ENCODE measurements at places on chromosomes 4 and X.

- no peak for DNase-seq
These were observed 246.0 kb upstream of the HHIP start for GRCh38 chr4:144399927-144400326.

- DNase-seq: no peak
These were observed 1194.6 kb downstream of the ADGRL3 start for GRCh38 chr4:62394766-62395165.

- no peak for DNase-seq
These were observed 9.4 kb downstream of the KLF3 start for GRCh38 chr4:38673130-38673978.

DNA sequence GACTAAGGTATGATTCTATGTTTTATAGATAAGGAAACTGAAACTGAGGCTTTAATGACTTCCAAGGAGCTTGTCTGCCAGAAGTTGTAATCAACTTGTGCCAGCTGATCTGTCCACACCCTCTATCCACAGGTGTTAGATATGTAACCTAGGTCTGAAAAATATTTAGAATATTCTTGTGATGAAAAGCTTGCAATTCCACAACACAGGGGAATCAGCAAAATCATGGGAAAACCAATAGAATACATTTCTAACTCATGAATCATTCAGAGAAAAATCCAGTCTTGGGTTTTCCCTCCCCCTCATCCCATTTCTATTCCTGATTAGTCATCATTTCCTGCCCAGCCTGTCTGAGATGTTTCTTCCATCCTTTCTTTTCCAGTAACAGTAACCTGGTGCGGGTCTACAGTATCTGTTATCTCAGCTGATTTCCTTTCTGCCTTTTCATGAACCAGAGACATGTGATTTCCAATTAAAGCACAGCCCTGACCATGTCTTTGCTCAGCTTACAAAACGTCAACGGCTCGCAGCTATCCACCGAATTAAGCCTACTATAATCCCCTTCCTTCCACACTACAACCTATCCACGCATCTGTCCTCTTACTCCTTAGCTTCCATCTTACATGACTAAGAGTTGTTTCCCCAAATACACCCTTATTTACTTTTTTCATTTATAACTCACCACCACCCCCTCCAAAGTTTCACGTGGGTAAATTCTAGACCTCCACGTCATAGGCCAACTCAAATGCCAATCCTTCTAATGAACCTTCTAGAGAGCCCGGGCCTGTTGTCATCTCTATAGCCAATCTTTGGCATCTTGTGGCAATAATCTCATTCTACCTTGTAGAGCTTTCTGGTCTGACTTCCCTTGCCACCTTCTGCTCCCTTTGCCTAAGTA is 961 bp upstream of the NOCT start:
- no peak for DNase-seq

- DNase-seq: no peak
These were observed 58.7 kb downstream of the TLL1 start for GRCh38 chr4:165931741-165932140.

DNA sequence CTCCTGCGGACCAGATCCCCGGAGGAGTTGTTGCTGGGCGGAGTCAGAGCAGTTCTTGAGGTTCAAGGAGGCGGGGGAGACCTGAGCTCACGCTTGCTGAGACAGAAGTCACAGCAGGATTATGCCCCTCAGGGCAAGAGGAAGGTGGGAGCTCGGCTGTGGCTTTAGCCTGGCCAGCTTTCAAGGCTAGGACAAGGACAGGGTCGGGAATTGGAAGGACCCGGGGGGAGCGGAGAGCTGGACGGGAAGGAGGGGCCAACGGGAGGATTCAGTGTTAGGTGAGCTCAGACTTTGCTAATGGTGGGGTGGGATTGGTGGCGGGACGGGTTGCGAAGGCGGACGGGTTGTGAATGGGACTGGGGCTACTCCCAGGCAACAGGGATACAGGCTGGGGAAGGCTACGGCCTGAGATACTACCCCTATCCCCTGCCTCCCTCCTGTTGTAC is at the start of gene RIBC1:
Gene RIBC1 (plus strand): TSS at position 13 of the 446 bp plus-strand sequence. CDS start 3,404 bp downstream, outside the sequence.
- DNase-seq: no peak

DNA sequence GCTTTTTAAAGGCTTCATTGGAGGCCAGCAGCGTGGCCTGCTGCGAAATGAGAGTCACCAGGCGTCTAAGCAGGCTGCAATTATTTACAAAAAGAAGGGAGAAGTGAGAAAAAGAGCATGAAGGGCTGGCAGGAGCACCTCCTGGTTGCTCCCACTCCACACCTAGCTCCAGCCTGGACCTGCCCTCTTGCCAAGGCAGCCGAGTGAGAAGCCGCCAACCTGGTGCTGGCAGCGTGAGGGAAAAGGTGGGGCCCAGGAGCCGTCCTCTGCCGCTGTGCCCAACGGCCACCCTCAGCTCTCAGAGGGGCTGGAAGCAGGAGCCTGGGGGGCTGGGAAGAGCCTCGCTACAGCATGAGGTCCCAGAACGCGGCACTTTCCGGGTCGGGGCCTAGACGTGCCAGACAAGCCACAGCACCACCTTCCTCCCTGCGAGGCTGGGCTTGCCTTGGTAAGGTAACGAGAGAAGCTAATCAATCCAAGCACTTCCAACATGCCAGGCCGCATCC is 16.3 kb downstream of the SLC6A8 start:
- no peak for DNase-seq

- no peak for DNase-seq
These were observed 46.0 kb upstream of the TMEM184C start for GRCh38 chr4:147571036-147571770.

- no peak for DNase-seq
These were observed 165.8 kb upstream of the CYSLTR1 start for GRCh38 chrX:78493180-78493579.

- DNase-seq: no peak
These were observed 160.3 kb downstream of the EMCN start for GRCh38 chr4:100357542-100357941.

DNA sequence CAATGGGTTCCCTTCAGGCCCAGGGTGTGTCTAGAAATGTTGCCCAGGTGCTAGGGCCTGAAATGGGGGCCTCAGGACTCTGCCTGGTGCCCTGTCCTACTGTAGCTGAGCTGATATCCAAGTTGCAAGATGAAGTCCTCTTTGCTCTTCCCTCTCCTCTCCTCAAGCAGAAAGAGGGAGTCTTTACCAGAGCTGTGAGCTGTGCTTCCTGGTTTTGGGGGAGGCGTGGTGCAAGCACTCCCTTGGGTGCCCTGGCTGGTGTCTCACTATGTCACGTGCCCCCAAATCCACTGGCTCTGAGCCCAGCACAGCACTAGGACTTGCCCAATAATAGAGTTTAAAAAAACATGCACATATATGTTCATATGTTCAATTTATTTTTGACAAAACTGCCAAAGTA is 29.3 kb upstream of the CT47A1 start:
- no peak for DNase-seq

GRCh38 chr4:7132730-7133582 is 59.4 kb upstream of the SORCS2 start:
- DNase-seq: no peak

DNA sequence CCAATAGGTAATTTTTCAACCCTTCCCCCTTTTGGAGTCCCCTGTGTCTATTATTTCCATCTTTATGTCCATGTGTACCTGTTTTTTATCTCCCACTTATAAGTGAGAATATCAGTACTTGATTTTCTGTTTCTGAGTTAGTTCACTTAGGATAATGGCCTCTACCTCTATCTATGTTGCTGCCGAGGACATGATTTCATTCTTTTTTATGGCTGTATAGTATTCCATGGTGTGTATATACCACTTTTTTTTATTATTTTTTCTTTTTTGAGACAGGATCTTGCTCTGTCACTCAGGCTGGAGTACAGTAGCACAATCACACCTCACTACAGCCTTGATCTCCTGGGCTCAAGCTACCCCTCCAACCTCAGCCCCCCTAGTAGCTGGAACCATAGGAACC is 47.6 kb downstream of the FUNDC1 start:
- no peak for DNase-seq

- no peak for DNase-seq
These were observed 23.1 kb downstream of the ACSL1 start for GRCh38 chr4:184802697-184803015.

GRCh38 chr4:65250916-65251315 is 419.4 kb downstream of the EPHA5 start:
- DNase-seq: no peak
